Muscle of arm (tissue), 14 donors: ENCODE measurements at places on chromosomes 2 and 18.

- DNase-seq: no peak
These were observed 187.1 kb downstream of the GULP1 start for GRCh38 chr2:188478724-188479123.

DNA sequence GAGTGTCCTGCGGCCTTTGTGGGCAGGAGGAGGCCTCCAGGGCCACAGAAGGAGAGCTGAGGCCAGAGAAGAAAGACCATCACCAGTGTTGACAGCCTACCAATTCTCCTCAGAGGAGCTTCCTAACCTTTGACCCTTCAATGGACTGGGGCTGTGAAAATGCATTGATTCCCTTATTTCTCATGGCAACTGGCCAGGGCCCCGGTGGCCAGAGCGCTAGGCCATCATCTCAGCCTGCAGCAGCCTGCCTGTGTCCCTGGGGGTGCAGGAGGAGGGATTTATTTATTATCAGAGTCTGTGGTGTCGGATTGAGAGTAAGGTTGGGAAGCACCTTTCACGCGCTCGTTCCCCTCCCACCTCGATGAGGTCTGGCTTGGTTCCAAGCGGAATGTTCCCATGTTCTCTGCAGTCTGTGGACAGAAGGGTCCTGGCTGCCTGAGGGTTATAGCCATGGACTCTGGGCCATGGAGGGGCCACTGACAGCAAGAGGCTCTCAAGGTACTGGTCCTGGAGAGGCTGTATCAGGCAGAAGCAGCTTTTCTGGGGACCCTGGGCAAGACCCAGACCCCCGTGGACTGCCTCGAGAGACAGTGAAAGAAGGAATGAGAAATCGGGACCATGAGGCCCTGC lies 53.8 kb downstream of the CYP27C1 start:
- no peak for DNase-seq

DNA sequence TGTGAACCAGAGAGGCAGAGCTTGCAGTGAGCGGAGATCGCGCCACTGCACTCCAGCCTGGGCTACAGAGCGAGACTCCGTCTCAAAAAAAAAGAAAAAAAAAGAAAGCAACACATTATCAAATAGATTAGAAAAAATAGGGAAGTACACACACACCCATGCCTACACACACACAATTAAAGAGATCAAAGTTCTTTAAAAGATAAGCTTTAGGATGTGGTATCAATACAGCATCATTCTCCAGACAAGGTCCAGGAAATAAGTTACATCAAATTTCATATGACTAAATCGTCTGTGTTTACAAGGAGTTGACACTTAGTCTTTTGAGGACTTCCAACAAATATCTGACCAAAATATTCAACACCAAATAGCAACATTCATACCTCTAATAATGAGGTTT lies 25.7 kb downstream of the PGAP1 start:
- no peak for DNase-seq

GRCh38 chr2:207046724-207047123 lies 107.4 kb downstream of the CPO start:
- DNase-seq: no peak

DNA sequence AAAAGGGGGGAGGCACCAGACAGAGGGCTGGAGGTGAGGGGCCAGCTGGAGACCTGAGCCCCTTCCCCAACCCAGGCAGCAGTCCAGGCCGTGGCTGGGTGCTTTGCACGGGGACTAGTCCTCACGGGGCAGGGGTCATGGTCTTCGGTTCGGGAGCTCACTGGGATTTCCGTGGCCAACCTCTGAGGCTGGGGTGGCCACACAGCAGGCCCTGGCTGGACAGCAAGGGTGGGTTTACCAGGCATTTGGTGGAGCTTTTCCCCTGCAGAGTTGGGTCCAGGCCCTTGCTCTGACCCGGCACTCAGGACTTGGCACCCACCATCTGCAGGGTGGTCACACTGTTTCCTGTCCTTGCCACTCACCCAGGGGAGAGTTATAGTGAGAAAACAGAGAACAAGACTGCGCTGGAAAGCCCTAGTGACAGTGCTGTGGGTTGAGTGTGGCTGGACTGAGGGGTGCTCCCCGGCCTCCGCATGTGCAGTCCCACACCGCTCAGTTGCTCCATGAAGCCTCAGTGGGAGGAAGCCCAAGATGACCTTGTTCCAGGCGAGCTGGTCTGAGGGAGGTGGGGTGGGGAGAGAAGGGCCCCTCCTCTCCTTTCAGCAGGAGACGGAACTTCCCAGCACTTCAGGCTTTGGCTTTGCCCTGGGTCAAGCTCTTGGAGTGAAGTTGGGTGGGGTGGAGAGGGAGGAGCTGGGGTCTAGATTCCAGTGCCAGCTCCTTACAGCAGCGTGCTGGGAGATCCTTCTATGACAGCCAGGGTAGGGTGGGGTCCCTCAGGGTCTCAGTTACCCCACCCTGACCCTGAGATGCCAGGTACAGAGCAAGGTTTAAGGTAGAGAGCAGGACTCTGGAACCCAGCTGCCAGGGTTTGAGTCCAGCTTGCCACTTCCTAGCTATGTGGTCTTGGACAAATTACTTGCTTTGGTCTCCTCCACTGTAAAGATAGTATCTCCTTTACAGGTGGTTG lies 219.8 kb downstream of the DYSF start:
- DNase-seq: no peak

- DNase-seq: no peak
These were observed 172.1 kb downstream of the SETBP1 start for GRCh38 chr18:44852818-44853217.

- DNase-seq: no peak
These were observed 201.3 kb downstream of the TGIF1 start for GRCh38 chr18:3651266-3651665.

GRCh38 chr2:109014476-109014875 lies 25.5 kb upstream of the EDAR start:
- DNase-seq: no peak

- peak; percentile 15 for DNase-seq
These were observed 1.5 kb downstream of the MSH6 start for GRCh38 chr2:47784352-47784851.

GRCh38 chr2:44779793-44780192 lies 161.7 kb upstream of the SIX3 start:
- DNase-seq: no peak

DNA sequence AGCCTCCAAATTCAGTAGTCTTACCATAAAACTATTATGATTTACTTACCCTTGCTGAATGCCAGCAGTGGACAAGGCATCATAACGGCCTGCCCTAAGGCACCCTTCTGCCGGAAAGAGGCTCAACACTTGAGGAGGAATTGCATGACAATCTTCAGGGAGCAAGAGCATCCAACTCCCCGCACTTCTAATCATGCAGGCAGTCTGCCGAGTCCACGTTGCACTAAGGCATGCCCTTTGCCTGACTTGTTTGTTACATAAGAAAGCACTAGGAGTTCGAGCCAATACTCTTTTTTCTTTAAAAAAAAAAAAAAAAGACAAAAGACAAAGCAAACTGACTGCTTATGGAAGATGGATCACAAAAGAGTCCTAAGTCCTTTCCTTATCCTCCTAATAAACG lies 17.9 kb upstream of the SPTBN1 start:
- DNase-seq: no peak

DNA sequence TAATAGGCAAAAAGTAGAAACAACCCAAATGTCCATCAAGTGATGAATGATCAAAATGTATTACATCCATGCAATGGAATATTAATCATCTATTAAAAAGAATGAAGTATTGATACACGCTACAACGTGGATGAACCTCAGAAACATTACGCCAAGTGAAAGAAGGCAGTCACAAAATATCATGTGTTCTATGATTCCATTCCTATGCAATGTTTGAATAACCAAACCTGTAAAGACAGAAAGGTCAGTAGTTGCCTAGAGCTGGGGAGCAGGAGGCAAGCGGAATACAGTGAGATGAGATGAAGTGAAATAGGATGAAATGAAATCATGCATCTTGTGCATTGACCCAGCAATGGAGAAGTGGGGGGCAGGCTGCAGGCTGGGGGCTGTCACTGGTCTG lies 17.9 kb upstream of the COL6A3 start:
- DNase-seq: no peak

GRCh38 chr18:58322464-58322863 lies 278.4 kb downstream of the NEDD4L start:
- DNase-seq: no peak
